ENCODE measurements at places on chromosomes 6 and 20.

- DNase-seq = no peak
Observed at GRCh38 chr6:134809130-134809529, 140.8 kb downstream of the ALDH8A1 start.

GRCh38 chr20:35773154-35773751 is 1.4 kb downstream of the PHF20 start:
- DNase-seq = no peak

GRCh38 chr6:160077024-160077423 is 44.6 kb upstream of the SLC22A1 start:
- no peak for DNase-seq

DNA sequence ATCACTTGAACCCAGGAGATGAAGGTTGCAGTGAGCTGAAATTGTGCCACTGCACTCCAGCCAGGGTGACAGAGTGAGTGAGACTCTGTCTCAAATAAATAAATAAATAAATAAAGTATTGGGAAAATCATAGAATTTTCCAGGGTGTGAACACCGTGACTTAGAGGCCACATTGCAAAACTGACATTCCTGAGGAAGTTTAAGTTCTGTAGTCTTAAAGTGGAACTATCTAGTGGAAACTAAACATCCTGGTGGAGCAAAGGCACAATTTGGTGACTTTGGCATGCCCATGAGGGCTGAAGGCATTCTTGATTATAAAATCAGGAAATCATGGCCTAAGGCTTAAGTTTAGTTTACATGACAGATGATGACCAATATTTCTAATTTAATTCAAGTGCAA is 32.7 kb upstream of the MCM3 start:
- no peak for DNase-seq

DNA sequence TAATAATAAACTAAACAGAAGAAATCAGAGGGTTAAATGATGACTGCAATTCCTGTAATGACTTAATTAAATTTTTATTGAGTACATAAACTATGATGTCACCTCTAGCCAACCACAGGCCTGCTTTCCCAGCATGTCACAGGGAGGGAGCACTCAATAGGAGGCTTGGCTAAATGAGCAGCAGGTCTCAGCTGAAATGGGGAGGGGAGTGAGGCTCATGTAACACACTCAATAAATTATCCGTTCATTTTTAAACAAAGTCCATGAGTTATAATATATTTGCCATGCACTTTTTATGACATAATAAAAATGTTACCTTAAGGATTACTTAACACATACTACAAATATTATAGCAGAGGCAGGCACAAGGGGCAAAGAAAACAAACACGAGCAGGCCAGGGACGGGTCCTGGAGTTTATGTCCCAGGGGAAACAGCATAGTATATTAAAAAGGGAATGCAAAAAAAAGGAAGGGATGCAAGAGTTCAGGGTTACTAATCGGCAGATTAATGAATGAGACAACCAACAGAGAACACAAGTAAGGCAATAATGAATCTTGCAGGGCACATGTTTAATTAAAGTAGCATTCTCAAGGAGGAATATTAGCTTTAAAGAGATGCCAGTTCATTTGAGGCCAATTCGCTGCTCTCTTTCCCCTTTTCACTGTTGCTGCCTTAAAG is 27.1 kb upstream of the FAM83C start:
- DNase-seq = no peak

DNA sequence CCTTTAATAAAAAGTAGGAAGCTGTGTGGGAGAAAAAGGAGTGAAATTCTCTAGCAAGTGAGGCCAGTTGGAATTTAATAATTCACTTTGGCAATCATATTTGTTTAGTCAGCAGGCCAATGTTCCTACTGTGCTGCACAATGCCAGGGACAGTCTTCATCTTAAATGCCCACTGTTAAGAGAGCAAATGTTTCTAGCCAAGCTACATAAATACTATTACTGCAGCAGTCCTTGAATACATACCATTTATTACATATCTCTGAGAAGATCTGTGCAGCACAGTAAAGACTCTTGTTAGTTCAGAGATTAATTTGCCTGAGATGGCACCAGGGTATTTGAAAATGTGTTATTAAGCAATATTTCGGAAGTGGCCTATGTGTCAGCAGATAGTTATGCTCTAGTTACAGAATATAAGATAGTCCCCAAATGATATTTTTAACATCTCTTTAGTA is 105.4 kb downstream of the OGFRL1 start:
- DNase-seq = no peak

GRCh38 chr20:60013296-60014139 is 55.3 kb downstream of the CDH26 start:
- peak; percentile 24 for DNase-seq

DNA sequence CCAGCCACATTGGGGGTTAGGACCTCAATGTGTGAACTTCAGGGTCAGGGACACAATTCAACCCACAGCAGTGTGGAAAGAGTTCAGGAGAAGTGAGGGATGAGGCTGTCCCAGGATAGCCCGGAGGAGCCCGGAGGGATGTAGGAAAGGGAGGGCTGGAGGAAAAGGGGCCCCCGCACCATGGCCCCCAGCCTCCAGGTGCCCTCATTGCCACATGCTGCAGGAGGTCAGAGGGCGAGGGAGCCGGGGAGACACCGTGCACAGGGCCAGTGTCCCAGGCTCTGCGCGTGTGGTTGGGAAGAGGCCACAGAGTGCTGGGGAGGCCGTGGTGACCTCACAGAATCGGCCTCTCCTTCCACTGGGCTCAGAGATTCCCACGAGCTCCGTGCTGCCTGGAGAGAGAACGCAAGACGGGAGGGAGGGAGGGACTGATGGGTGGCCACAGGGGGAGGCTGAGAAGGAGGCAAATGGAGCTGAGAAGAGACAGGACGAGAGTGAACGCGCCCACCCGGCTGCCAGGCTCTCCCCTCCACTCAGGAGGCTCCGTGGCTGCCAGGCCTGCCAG is 215.1 kb downstream of the DLL1 start:
- DNase-seq = no peak

GRCh38 chr6:39188571-39188970 is 40.7 kb downstream of the KCNK5 start:
- no peak for DNase-seq

- DNase-seq = no peak
Observed at GRCh38 chr6:50979171-50979525, 160.5 kb downstream of the TFAP2B start.

- DNase-seq = no peak
Observed at GRCh38 chr20:3712279-3712873, at the start of gene SIGLEC1. Gene SIGLEC1, minus strand, starts transcription at chr20:3712600. Its CDS starts 5,472 bp downstream, at chr20:3707128.

- DNase-seq = no peak
Observed at GRCh38 chr6:98384334-98384733, 450.0 kb upstream of the POU3F2 start.

- no peak for DNase-seq
Observed at GRCh38 chr6:135226537-135226936, 45.4 kb downstream of the MYB start.

DNA sequence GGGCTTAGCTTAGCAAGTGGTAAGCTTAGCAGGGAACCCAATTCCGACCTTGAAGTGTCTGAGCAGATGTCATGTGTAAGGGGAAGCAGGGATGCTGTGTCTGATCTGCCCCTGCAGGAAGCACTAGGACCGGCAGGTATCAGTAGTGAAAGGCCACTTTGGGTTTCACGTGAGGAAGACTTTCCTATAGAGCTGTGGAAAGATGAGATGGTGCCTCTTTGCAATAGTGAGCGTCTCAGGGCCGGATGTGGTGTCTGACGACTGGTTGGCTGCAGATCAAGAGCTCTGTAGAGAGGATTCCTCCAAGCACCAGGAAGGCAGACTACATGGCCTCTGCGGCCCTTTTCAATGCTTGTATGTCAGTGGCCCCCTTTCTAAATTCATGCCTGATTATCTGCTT is 98.3 kb downstream of the TIAM2 start:
- no peak for DNase-seq

- DNase-seq = no peak
Observed at GRCh38 chr20:43191946-43192863, 2.5 kb upstream of the PTPRT start.

GRCh38 chr6:154301086-154301625 is 55.4 kb downstream of the IPCEF1 start:
- DNase-seq = no peak

GRCh38 chr20:33345342-33345741 is 56.0 kb downstream of the CDK5RAP1 start:
- no peak for DNase-seq

GRCh38 chr6:83844170-83844569 is 9.0 kb upstream of the RIPPLY2 start:
- no peak for DNase-seq

GRCh38 chr6:140816681-140817080 is 1316.0 kb upstream of the GJE1 start:
- DNase-seq = no peak
